ENCODE measurements at places on chromosomes 5 and 9.

DNA sequence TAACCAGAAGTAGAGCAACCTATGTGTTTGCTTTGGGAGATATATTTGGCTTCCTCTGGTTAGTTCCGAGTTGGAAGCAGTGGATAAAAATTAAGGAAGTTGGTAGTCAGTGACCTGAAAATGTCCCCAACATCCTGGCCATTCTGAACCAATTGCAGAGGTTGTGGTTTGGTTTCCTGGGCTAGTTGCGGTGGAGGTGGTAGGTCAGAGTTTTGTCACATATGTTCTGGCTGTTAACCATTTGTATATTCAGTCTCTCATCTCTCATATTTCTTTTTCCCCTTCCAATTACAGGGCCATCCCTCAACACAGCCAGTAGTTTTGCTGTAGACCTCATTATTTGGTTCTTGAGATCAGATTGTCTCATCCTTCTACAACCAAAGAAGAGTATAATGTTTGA lies 1026.9 kb downstream of the PTPRD start:
- DNase-seq: no peak

- no peak for DNase-seq
Measured at GRCh38 chr5:74685979-74686631, 1.1 kb downstream of the HEXB start.

- no peak for DNase-seq
Measured at GRCh38 chr9:82117026-82117811, 128.6 kb downstream of the SPATA31D1 start.

GRCh38 chr5:104652271-104652861 lies 1089.8 kb upstream of the NUDT12 start:
- no peak for DNase-seq
